CD8-positive, alpha-beta T cell (primary cell): ENCODE measurements at places on chromosomes 4 and X. TPM values are rescaled to one million over a fixed set of nuclear protein-coding genes. Genes with fewer than 3 reads are reported as not detected.

Gene CCDC120
- 13.0 TPM for total RNA-seq

Gene NSG1
- 15.8 TPM for total RNA-seq

Gene ANTXR2
- total RNA-seq, result 6.9 TPM

Gene NHSL2
- 1.2 TPM for total RNA-seq

Gene C4orf50
- 0.22 TPM for total RNA-seq

Gene GLRA2
- not detected for total RNA-seq

Gene MAGEA8
- not detected for total RNA-seq

Gene ADH7
- not detected for total RNA-seq

Gene WDR44
- total RNA-seq, result 9.9 TPM

Gene HPRT1
- 12.3 TPM for total RNA-seq

Gene BMP3
- total RNA-seq, result not detected

Gene CFI
- not detected for total RNA-seq

Gene SLC25A43
- total RNA-seq, result 1.4 TPM

Gene CLDN34
- total RNA-seq, result not detected

Gene RNF150
- not detected for total RNA-seq

Gene ENPP6
- total RNA-seq, result not detected

Gene PAGE1
- total RNA-seq, result not detected

Gene ARHGEF9
- 13.1 TPM for total RNA-seq
